CD4-positive, alpha-beta T cell treated with Interleukin-17A for 4 hours (primary cell): ENCODE measurements at places on chromosomes 5 and 9.

GRCh38 chr5:119353686-119354366, 2.0 kb upstream of the TNFAIP8 start:
- no peak for DNase-seq

DNA sequence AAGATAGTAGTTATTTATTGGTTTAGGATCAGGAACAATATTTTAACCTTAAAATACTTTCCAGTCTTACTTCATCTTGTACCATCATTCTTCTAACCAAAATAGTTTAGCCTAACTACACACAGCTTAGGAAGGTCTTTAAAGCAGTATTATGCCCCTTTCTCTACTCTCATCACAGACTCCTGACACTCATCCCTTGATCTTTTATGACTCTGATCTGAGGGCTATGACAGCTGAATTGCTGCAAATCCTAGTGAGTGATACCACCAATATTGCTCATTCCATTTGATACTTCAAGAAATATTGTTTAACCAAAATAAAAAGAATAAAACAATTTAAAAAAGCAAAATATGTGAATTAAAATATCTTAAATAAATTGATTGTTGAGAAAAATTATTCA, 746.6 kb upstream of the ACO1 start:
- DNase-seq: no peak

DNA sequence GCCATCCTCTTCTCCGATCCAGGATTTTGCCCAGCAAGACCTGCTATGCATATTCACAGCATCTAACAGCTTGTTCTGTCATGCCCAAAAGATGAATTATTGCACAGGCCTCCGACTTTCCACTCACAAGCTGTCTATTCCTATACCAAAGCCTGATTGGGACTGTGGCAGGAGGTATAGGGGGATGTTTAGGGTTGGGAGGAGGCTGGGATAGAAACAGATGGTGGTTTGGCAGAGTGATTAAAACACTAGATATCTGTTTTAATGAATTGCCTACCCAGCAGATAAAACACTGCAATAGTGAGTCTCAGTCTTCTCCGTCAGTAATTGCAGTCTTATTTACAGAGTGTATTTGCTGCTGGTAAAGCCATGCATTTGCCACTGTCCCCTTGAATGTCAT, 215.3 kb downstream of the TLR4 start:
- no peak for DNase-seq

DNA sequence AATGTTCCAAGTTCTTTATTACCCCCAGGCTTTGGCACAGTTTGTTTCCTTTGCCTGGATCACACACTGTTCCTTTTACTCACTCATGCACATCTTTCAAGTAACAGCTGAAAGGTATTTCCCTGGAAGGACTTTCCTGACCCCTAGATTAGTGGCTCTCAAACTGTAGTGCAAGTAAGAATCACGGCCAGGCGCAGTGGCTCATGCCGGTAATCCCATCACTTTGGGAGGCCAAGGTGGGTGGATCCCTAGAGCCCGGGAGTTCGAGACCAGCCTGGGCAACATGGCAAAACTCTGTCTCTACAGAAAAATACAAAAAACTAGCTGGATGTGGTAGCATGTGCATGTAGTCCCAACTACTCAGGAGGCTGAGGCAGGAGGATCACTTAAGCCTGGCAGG, 19.1 kb upstream of the DELE1 start:
- no peak for DNase-seq

GRCh38 chr5:66841264-66841663, 245.1 kb downstream of the MAST4 start:
- DNase-seq: no peak

GRCh38 chr9:116985596-116985995, 298.5 kb downstream of the TRIM32 start:
- no peak for DNase-seq

DNA sequence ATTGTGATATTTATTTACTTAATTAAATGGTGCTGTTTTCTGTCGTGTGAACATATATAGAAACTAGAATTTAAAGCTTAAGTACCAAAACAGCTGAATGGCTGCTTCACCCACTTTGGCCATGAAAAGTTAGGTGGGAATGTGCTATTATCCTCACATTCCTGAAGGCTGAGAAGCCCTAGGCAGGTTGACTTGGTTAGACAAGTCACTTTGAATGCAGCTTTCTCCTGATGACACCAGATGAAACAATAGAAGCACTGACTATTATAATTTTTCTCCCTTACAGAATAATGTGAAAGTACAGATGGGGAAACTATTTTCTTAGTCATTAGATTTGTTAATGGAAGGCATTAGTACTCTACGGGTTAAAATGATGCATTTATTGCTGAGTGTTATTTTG, 65.1 kb upstream of the C5orf46 start:
- no peak for DNase-seq

DNA sequence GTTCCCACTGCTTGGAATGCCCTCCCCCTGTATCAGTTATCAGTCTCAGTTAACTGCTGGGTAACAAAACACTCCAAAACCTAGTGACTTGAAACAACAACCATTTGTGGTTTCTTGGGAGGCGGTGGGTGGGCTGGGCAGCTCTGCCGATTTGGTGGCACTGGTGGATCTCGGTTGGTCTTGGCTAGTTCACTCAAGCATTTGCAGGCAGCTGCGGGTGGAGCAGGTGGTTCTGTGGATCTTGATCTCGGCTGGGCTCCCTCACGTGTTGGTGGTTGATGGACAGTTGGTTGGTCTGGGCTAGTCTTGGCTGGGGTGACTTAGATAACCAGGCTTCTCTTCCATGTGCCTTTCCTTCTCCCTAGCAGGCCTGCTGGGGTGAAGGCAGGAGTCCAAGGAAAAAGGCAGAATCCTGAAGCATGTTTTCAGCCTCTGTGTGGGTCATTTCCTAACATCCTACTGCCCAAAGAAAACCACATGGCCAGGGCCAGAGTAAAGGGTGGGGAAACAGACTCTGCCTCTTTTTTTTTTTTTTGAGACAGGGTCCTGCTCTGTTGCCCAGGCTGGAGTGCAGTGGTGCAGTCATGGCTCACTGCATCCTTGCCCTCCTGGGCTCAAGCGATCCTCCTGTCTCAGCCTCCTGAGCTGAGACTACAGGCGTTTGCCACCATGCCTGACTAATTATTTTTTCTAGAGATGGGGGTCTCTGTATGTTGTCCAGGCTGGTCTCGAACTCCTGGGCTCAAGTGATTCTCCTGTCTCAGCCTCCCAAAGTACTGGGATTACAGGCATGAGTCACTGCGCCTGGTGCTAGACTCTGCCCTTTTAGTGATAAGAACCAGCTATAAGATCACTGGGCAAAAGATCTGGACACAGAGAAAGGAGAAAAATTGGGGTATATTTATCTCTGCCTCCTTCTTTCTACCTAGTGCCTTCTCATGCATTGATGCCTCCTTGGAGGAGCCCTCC, 183.7 kb downstream of the RGS3 start:
- DNase-seq: no peak

GRCh38 chr5:132420706-132421272, 51.3 kb downstream of the SLC22A5 start:
- DNase-seq: peak; percentile 34

- no peak for DNase-seq
These were observed 115.4 kb upstream of the PPP2R2B start for GRCh38 chr5:146993876-146994530.

DNA sequence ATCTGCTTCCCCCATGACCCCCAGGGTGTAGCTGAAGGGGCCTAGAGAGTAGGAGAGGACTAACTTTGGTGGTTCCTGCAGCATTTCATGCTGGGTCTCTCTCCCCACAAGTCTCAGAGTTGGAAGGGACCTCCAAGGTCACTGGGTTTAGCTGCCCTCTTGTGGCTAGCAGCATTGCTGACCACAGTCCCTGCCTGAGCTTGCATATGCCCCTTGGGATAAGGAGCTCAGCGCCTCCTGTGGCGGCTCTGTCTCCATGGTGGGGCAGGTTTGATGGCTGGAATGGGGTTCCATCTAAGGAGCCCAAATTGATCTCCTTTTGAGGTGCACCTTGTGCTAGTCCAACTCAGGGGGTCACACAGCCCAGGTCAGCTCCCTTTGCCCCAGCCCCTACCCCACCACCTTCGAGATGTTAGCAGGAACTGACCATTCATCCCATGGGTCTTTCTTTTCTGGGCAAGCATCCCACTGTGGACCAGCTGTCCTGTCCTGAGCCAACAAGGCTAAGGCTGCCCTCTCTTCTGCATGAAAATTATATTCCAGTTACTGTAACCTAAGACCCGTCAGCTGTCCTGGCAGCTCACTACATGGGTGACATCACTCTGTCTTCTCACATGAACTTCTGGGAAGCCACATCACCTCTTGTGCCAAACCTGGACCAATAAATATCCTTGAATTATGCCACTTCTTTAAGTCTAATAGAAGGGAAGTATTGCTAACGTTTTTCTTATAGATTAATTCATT, 196.2 kb downstream of the HSPA4 start:
- no peak for DNase-seq

DNA sequence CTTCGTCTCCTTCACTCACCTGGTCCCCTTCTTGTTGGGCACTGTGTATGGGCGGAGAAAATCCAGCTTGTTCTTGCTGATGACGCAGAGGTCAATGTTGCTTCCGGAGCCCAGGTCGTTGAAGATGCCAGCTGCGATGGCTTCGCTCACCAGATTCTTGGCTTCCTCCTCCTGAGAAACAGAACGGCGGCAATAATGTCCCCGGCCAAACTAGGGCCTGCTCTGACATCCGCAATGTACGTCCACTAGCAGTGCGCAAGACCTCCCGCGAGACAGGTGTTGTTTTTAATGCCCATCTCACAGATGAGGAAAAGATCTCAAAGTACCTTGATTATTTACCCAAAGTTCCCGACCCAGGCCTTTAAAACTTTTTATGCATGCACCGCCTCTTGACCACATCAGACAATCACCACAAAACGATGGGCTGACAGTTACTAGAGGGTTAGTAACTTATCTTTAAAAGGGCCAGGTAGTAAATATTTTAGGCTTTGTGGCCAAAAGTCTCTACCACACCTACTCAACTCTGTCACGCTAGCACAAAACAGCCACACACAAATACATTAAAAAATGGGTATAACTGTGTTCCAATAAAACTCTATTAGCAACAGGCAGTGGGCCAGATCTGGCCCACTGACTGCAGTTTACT, 58.4 kb downstream of the PSMB7 start:
- DNase-seq: no peak

DNA sequence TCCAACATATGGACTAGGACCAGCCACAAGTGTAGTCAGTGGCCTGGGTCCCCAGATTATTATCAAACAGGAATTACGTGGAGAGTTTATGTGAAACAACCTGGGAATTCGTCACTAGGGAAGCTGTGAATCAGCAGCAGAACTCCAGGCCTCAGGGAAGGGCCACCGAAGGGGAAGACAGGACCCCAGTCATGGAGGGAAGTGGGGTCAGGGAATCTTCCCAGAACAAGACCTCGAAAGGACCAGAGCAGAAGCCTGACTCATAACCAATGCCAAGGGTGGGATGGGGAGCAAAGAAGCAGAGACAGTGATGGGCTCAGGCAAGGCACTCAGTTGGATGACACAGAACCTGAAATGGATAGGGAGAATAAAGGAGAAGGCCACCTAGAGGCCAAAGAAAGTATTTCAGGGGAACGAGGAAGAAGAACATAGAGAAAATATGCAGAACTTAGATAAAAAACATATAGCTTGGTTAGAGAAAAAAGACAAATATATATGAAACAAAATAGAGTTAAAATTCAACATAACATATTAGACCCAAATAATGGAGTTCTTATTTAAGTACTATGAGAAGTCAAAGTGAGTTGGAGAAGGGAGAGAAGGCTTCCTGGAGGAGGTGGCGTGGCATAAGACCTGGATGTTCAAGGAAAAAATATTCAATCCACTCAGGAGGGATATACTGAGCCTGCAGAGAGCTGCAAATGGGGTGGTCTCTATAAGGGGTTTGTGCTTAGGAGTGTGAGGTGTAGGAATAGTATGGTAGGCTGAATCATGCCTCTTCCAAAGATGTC, 66.7 kb upstream of the CAST start:
- DNase-seq: peak; percentile 22

DNA sequence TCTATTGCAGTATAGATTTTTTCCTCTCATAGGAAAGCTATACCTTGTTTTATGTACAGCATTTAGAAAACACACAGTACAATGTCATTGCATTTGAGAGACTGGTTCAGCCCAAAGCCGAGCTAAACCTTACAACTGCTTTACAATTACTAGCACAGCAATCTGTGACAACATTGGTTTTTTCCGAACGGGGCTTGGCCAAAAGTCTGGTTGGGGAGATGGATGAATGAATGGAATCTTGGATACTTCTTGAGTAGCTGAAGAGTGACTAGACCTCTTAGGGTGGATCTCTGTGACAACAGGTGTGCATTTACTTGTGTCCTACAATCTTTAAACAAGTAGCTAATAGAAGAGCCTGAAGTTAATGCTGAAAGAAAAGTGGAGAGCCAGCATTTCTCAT, 1.2 kb downstream of the SGCD start:
- DNase-seq: no peak

DNA sequence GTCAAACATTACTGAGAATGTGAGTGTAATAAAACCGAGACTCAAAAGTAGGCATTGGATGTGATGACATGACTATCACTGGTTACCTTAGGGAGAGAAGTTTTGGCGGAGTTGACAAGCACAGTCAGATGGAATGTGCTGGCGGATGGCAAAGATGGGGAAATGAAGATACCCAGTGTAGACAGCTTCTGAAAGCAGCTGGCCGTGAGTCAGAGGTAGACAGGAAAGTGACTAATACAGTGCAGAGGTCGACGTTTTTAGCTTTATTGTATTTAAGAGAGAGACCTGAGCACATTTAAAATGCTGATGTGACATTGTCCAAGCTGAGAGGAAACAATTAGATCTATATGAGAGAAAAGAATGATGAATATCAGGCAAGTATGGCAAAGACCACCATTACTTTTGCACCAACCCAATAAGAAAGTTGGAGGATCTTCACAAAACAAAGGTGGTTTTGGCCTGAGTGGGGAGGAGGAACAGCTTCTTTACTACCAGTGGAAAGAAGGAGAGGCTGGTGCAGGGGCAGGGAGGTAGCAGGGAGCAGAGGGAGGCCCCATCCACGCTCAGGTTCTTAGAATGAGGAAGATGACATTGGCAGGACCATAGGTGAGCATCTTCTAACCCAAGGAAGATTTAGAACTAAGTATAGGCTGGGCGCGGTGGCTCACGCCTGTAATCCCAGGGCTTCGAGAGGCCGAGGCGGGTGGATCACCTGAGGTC, 36.7 kb upstream of the KCNIP1 start:
- no peak for DNase-seq

DNA sequence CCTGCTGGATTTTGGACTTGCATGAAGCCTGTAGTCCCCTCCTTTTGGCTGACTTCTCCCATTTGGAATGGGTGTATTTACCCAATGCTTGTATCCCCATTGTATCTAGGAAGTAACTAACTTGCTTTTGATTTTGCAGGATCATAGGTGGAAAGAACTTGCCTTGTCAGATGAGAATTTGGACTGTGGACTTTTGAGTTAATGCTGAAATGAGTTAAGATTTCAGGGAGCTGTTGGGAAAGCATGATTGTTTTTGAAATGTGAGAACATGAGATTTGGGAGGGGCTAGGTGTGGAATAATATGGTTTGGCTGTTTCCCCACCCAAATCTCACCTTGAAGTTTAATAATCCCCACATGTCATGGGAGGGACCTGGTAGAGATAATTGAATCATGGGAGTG, 189.6 kb upstream of the CDKN2B start:
- no peak for DNase-seq

GRCh38 chr5:75140277-75140676, 87.9 kb upstream of the GCNT4 start:
- DNase-seq: no peak

- no peak for DNase-seq
These were observed 25.6 kb downstream of the UNC5A start for GRCh38 chr5:176835918-176836317.

GRCh38 chr9:1353291-1353690, 303.1 kb downstream of the DMRT2 start:
- DNase-seq: no peak
